ENCODE measurements at places on chromosomes 4 and X. TPM values are rescaled to one million over a fixed set of nuclear protein-coding genes. Genes with fewer than 3 reads are reported as not detected.

SHROOM3 gene
- total RNA-seq = 9.8 TPM

EDNRA gene
- total RNA-seq = 9.4 TPM

CCDC158 gene
- 6.1 TPM for total RNA-seq

CYSLTR1 gene
- total RNA-seq = 1.2 TPM

BEX5 gene
- 55.4 TPM for total RNA-seq

XAGE2 gene
- not detected for total RNA-seq

NAT8L gene
- total RNA-seq = 9.8 TPM

MND1 gene
- 3.7 TPM for total RNA-seq

TAF7L gene
- total RNA-seq = 0.41 TPM

CFP gene
- 0.82 TPM for total RNA-seq

POLR2B gene
- total RNA-seq = 247 TPM

NXF2B gene
- total RNA-seq = not detected

DOK7 gene
- total RNA-seq = under 0.01 TPM

ARMCX4 gene
- 9.4 TPM for total RNA-seq

CXCL6 gene
- total RNA-seq = 0.41 TPM

SCML1 gene
- 5.7 TPM for total RNA-seq

TREX2 gene
- 2.9 TPM for total RNA-seq

PAGE2 gene
- total RNA-seq = not detected

CLTRN gene
- total RNA-seq = 0.41 TPM

SLC25A5 gene
- 88.0 TPM for total RNA-seq

SCML2 gene
- total RNA-seq = 13.9 TPM

WNK3 gene
- total RNA-seq = 71.3 TPM

MGST2 gene
- total RNA-seq = 4.1 TPM

FOXR2 gene
- total RNA-seq = under 0.01 TPM

BCORL1 gene
- 2.0 TPM for total RNA-seq

MTNR1A gene
- not detected for total RNA-seq

HUWE1 gene
- 83.2 TPM for total RNA-seq

HOPX gene
- 78.7 TPM for total RNA-seq

KLKB1 gene
- 0.82 TPM for total RNA-seq

DMP1 gene
- not detected for total RNA-seq

TMEM150C gene
- total RNA-seq = 74.2 TPM

GYPE gene
- total RNA-seq = 1.2 TPM

KIAA1210 gene
- total RNA-seq = under 0.01 TPM

EXOC1L gene
- not detected for total RNA-seq

ADGRG2 gene
- total RNA-seq = 2.4 TPM

PDCL2 gene
- not detected for total RNA-seq

GPRIN3 gene
- 34.2 TPM for total RNA-seq

PCDH7 gene
- total RNA-seq = 44.0 TPM

ANXA10 gene
- not detected for total RNA-seq

FAM47A gene
- not detected for total RNA-seq

COL25A1 gene
- 14.7 TPM for total RNA-seq

UBQLN2 gene
- 19.6 TPM for total RNA-seq

RAB9B gene
- 48.9 TPM for total RNA-seq

C1QTNF7 gene
- 0.41 TPM for total RNA-seq

P2RY8 gene
- total RNA-seq = under 0.01 TPM

SPARCL1 gene
- total RNA-seq = 48.9 TPM

ARHGAP36 gene
- 0.41 TPM for total RNA-seq

ATP1B4 gene
- total RNA-seq = not detected

ADH1C gene
- not detected for total RNA-seq

NEIL3 gene
- total RNA-seq = 7.3 TPM

TDO2 gene
- total RNA-seq = not detected

ZGRF1 gene
- 31.8 TPM for total RNA-seq

UNC5C gene
- 14.3 TPM for total RNA-seq

MAGEA2 gene
- total RNA-seq = not detected

PDHA2 gene
- total RNA-seq = not detected

GASK1B gene
- total RNA-seq = 6.1 TPM

PSAPL1 gene
- not detected for total RNA-seq

F8A2 gene
- total RNA-seq = not detected

PCDH19 gene
- total RNA-seq = 22.8 TPM

All from frontal cortex (tissue), 4 donors.